ENCODE measurements at places on chromosomes 4 and X.

DNA sequence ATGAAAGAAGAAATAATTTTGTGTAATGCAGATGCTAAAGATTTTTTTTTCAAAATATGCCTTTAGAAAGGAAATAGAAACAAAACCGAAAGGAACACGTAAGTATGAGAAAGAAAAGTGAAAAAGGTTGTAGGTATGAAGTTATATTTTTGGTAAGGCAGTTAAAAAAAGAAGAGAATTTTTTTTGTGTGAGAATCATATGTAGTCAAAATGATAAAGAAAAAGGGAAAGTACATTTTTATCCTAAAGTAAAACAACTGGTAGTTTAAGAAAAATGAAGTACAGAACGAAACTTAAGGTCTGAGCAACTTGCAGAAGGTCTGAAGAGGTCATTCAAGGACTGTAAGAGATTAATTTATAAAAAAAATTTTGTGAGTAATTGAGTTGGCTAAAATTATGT lies 164.0 kb upstream of the TRAM1L1 start:
- DNase-seq = no peak

GRCh38 chr4:81399306-81400086 lies 72.2 kb downstream of the RASGEF1B start:
- no peak for DNase-seq

DNA sequence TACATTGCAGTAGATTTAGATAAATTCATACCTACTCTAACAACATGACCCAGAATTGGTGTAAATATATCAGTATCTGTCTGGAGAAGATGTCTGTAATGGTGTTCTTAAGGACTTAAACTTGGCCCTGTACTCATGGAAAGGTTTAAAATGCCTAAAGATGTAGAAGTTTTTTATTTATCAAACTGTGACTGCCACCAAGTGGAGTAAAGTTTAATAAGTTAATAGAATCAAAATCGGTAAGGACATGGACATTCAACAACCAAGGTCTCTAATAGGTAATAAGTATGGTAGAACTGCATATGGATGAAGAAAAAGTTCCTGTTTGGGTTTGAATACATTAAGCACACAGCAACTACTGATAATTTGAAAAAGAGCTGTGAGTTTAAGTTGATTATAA lies 474.0 kb upstream of the NDST3 start:
- DNase-seq = no peak

- DNase-seq = no peak
These were observed 44.3 kb upstream of the PPP2R2C start for GRCh38 chr4:6516762-6517161.

DNA sequence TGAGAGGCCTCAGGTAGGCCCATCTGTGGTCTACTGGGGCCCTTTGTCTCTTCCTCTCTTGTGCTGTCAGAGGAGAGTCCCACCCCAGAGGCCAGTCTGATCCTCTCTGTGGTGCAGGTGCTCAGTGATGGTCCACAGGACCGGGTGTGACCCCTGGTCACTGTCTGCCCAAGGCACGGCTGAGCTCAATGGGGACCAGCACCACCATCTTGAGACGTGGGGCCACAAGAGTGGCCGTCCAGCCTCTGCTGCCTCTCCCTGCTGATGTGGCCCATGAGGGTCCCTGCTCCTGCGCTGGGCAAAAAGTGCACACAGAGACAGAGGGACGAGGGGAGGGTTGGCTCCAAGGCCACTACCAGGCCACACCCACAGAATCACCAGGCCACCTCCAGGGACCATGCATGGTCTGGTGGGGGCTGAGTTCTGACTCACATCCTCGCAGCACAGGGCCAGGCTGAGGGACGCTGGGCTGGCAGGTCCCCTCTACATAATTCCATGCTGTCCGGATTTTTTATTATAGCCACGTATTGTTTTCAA lies 88.3 kb downstream of the FAM53A start:
- DNase-seq = no peak

DNA sequence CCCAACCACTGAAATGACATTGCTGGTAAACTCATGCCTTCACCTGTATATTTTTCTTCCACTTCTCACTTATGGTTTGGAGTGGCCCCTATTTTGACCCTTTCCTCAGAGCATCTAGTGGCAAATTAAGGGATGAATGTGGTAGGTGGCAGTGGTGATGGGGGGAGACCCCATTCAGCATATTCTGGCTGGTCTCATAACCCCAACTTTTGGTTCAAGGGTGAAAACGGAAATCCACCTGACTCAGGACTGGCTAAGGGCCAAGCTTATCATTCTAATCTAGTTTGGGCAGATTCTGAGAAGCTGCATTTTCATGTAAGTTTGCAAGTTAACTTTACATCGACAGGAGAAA lies 47.0 kb upstream of the NSUN7 start:
- DNase-seq = no peak

- no peak for DNase-seq
These were observed 69.1 kb downstream of the TET2 start for GRCh38 chr4:105215609-105216313.

DNA sequence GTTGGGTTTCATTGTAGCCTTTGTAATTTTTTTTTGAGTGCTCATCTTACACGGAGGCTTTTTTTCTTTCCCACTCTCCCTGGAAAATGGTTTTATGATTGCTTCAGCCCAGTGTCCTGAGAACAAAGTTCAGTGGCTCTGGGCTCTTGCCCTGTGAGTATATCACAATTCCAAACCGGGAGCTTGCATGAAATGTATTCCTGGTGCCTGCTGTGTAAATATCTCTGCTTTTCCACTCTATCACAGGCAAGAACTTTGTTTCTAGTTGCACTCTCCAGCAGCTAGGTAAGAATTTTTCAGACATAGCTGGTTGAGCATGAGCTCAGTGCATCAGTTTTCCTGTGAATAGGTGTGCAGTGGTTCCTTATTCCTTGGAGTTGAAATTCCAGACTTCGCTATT lies 60.8 kb downstream of the SUPT20HL2 start:
- DNase-seq = no peak

DNA sequence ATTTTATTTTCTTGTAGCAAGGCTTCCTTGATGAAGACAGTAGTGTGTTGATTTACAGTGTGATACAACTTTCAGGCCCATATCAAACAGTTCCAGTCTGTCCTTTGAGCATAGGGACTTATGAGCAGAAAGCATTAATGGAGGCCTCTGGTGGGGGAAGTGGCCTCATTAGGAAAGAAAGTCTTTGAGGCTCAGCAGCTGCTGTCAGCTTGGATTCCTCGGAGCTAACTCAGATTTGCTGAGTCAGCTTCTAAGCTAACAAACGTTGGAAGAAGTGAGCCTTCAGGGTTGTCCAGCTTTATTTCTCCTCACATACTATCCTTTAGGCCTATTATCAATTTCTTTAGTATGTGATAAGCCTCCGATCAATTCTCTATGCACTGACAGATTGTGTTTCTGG lies 15.8 kb upstream of the SFRP2 start:
- no peak for DNase-seq

- no peak for DNase-seq
These were observed 433.5 kb downstream of the AFF2 start for GRCh38 chrX:148933881-148934280.

- no peak for DNase-seq
These were observed 1.6 kb downstream of the RAB33A start for GRCh38 chrX:130173190-130173895.

All from effector memory CD4-positive, alpha-beta T cell (primary cell).